ENCODE measurements at places on chromosomes 3 and 15.
A peak's percentile ranks its signal among the peaks of the same experiment; 100 is the strongest.

DNA sequence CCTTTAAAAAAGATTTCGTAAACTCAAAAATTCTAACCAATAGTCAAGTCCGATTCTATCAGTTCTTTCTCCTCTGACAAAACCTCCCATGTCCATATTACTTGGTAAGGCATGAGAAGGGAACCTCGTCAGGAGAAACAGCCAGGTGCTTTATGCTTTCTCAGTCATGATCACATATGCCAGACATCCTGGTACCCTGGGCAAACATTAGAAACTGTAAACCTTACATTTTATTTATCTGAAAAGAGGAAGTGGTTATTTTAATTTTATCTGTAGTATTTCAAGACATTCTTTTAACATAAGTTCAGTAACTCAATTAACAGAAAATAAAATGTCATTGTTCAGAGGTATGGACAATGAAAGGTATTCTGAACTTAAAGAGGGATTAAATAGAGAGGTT, 474.8 kb upstream of the GBE1 start:
- no peak for DNase-seq

DNA sequence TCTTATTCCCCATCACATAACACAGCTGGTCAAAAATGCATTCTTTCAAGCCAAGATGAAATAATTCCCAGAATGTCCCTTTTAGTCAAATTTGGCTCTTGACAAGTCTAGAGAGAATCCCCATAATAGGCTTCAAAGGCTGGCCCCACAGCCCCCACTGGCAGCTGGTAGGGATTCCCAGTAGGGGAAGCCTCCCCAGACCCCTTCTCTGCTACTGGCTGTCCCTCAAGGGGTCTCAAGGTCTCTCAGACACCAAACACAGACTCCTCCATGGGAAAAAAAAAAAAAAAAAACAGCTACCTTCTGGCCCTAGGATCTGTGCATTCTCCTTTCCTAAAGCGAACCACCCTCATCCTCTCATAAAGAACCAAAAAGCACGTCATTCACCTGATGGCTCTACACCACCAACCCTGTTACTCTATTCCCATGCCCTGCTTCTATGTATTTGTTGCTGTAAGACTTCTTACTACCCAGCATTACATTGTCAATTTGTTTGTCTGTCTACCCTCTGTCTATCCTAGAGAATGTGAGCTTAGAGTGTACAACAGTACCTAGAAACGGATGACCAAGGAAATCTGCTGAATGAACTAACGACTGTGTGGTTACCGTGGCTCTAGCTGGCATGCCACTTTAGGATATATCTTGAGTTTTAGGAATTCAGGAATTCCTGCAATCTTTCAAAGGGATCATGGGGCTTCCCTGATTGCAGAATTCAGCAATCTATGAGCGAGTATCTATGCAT, 164.1 kb upstream of the NSMCE3 start:
- DNase-seq, result no peak

DNA sequence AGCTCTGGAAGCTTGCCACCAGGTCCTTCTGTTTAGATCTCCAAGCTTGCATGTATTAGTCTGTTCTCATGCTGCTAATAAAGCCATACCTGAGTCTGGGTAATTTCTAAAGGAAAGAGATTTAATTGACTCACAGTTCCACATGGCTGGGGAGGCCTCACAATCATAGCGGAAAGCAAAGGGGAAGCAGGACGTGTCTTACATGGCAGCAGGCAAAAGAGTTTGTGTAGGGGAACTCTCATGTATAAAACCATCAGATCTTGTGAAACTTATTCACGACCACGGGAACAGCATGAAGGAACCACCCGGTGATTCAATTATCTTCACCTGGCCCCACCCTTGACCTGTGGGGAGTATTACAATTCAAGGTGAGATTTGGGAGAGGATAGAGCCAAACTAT, 147.0 kb upstream of the PROK2 start:
- DNase-seq, result no peak

- DNase-seq, result no peak
Measured at GRCh38 chr3:4492208-4493013, 737 bp upstream of the ITPR1 start.

GRCh38 chr3:22451501-22451900, 700.5 kb upstream of the ZNF385D start:
- DNase-seq, result no peak

- DNase-seq, result no peak
Measured at GRCh38 chr3:120410116-120410515, 40.7 kb downstream of the FSTL1 start.

GRCh38 chr15:82313446-82313845, 35.8 kb downstream of the GOLGA6L10 start:
- no peak for DNase-seq

- no peak for DNase-seq
Measured at GRCh38 chr3:41684797-41685735, 276.8 kb downstream of the ULK4 start.

GRCh38 chr15:53448232-53449015, 311.0 kb downstream of the WDR72 start:
- peak; percentile 39 for DNase-seq

DNA sequence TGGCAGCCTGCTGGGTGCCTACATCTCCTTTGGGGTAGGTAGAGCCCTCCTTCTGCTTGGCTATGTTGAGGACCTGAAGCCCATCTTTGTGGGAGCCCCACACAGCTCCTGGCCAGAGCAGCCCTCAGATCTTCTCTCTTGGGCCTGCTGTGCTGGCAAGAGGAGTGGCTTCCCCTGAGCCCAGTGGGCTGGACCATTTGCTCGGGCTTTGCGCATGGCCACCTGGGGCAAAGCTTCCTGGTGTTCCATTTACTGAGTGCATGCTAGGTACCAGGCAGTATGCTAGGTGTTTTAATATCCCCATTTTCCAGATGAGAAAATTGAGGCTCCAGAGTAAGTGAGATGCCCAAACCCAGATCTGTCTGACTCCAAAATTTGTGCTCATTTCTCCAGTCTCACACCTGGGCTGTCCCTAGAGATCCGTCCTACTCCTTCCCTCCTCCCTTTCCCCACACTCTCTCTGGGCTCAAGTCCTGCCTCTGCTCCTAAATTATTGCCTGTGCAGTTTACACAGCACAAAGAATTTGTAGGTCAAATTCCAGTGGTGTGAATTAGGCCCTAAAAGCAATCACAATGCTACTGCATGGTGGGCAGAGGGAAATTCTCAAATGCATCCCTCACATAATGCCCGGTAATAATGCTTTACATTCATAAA, 39.7 kb downstream of the SLC28A1 start:
- DNase-seq, result no peak

DNA sequence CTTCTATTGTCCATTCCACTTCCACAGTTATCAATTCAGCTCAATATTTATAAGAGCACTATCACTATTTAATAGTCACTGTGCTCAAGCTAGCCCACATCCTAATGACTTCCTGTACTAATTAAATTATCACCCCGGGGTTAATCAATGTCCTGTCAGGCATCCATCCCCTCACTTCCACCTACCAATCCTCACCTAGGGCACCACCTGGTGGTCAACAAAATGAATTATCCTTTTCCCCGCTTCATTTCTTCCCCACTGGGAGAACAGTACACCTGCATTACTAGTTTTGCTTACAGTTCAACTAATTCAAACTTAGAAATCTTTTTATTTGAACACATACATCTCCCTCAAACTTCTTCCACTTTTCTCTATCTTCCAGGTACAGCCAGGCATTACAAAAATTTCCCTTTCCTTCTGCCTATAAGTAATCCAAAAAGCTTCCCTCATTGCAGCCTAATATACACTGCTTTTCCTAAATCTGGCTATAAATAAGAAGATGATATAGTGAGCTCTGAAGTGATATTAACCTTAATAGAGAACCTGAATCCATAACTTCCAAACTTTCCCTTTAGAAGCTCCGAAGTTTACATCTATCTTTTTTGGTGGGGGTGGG, 68.5 kb downstream of the TMCC1 start:
- peak; percentile 30 for DNase-seq

DNA sequence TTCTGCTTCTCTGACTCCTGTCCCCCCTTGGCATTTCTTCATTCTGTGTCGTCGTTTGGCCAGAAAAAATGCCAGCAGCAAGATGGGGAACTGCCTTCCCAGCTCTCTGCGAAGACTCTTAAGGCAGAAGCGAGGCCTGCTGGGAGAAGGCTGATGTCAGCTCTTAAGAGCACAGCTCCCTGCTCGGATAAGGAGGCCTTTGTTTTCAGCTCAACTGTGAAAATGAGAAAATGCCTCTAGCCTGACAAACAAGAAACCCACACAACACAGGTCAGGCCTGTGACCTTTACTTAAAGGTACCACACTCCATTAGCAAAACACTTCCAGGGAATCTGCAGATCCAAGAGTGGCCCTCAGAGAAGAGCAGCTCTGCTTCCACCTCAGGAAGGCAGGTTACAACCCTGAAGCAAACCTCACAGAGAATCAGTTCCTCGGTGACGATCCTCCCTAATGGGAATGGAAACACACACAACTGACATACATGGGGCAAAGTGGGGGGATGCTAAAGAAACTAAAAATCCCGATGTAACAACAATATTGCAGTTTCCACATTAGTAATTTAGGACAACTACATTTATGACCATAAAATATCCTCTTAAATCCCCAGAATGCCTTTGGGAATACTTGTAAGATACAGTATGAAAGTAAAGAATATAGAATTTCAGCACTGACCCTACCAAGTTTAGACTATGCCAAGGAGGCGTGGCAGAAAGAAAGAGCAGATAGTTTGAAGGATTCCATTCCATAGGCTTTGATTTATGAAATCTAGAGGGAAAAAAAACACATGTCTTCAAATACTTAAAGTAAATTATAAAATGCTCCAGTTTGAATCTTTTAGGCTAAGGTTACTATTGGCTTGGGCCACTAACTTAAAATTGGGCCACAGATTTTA, 52.1 kb downstream of the VGLL4 start:
- no peak for DNase-seq
